ENCODE measurements at places on chromosomes 4 and X.
A peak's percentile ranks its signal among the peaks of the same experiment; 100 is the strongest.

GRCh38 chrX:65528705-65529340, 5.8 kb downstream of the LAS1L start:
- DNase-seq = no peak

- no peak for DNase-seq
Measured at GRCh38 chr4:70449220-70449619, 22.8 kb upstream of the MUC7 start.

- DNase-seq = no peak
Measured at GRCh38 chr4:28973587-28974350, 1746.4 kb upstream of the PCDH7 start.

DNA sequence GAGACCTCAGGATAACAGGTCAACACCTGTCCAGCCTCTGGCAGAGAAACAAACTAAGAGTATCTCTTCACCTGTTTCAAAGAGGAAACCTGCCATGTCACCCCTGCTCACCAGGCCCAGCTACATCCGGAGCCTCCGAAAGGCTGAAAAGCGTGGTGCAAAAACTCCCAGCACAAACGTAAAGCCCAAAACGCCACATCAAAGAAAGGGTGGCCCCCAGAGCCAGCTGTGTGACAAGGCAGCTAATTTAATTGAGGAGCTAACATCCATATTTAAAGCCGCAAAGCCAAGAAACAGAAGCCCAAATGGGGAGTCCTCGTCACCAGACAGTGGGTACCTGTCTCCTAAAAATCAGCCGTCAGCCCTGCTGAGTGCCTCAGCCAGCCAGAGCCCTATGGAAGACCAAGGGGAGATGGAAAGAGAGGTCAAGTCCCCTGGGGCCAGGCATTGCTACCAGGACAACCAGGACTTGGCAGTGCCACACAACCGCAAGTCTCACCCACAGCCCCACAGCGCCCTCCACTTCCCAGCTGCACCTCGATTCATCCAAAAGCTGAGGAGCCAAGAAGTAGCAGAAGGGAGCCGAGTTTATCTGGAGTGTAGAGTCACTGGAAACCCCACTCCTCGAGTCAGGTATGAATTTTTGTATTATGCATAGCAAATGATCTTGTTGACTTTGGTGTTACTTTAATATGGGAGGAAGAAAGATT, 15.1 kb downstream of the PALLD start:
- no peak for DNase-seq

DNA sequence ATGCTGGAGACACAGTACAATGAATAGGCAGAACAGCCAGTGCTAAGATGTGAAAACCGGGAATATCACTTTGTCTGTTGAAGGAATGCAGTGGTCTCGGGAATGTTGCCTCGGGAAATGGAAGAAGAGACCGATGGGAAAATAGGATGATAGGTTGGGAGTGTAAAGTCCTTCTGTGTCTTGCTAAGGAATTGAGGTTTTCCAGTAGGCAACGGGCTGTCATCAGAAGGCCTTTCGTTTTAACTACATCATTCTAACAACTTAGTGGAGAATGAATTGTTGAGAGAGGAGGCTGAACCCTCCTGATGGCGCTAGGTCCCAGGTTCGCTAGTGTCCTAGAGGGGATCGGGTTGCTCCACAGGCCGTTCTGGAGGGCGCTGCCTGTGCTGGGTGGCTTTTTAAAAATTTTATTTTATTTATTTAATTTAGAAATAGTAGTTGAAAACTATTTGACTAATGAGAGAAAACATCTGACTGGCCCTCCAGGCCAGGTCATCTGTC, 730 bp downstream of the VBP1 start:
- DNase-seq = peak; percentile 10

DNA sequence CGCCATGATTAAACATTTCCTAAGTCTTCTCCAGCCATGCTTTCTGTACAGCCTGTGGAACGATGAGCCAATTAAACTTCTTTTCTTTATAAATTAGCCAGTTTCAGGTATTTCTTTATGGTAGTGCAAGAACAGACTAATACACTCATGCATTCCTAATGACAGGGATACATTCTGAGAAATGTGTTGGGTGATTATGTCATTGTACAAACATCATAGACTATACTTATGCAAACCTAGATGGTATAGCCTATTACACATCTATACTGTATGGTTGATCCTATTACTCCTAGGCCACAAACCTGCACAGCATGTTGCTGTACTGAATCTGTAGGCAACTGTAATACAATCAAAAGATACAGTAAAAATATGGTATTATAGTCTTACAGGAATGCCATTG, 83.1 kb downstream of the ATOH1 start:
- no peak for DNase-seq

DNA sequence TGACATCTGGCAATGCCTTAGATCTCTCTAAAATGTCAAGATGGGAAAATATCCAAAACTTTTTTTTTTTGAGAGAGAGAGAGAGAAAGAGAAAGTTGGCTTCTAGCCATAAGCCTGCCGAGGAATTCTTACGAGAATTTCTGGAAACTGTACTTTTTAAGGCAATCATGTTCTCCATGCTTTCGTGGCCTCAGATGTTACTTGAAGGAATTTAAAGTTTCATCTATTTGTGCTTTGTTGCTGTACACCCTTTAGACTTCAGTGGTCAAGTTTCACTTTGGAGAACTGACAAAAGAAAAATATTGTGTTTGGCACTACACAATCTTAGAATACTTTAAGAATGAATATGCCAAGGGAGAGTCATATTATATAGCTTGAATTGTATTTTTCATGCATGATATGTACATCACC, 53.9 kb downstream of the FAT4 start:
- no peak for DNase-seq

GRCh38 chr4:2948895-2949781, 14.1 kb downstream of the NOP14 start:
- no peak for DNase-seq

DNA sequence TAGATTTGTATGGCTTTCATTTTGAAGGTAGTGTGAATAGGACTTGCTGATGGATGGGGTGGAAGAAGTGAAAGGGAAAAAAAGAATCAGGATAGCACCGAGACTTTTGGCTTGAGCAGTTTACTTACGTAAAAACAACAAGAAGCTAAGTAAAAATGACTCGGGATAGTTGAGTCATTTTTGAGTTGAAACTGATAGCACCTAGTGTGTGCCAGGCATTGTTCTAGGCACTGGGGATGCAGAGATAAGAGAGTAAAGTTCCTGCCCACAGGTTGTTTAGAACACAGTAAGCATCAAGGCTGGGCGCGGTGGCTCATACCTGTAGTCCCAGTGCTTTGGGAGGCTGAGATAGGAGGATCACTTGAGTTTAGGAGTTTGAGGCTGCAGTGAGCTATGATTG, 34.7 kb downstream of the ADD1 start:
- DNase-seq = no peak

DNA sequence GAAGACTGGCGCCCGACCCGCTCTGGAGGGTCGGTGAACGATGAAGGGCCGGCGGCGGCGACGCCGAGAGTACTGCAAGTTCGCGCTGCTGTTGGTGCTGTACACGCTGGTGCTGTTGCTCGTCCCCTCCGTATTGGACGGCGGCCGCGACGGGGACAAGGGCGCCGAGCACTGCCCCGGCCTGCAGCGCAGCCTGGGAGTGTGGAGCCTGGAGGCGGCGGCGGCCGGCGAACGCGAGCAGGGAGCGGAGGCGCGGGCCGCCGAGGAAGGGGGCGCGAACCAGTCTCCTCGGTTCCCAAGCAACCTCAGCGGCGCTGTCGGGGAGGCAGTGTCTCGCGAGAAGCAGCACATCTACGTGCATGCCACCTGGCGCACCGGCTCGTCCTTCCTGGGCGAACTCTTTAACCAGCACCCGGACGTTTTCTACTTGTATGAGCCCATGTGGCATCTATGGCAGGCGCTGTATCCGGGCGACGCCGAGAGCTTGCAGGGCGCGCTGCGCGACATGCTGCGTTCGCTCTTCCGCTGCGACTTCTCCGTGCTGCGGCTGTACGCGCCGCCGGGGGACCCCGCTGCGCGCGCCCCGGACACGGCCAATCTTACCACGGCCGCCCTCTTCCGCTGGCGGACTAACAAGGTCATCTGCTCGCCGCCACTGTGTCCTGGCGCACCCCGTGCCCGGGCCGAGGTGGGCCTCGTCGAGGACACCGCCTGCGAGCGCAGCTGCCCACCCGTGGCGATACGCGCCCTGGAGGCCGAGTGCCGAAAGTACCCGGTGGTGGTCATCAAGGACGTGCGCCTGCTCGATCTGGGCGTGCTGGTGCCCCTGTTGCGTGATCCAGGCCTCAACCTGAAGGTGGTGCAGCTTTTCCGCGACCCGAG, 568 bp downstream of the CHST7 start:
- no peak for DNase-seq

DNA sequence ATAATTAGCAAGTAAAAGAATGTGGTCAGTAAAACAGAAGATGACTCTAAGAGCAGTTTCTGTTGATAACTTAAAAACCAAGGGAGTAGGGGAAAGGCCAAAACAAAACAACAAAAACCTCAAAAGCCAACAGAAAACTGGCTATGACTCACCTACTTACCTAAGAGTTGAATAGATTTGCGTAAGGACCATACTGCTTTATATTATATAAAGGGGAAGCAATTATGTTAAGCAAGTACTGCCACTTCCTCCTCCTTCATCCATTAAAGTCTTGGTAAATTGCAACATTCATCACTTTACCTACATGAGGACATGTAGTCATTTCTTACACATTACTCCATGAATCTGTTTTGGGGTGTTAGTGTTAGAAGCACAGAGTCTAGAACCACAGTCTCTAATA, 85.9 kb upstream of the FAM47A start:
- no peak for DNase-seq

DNA sequence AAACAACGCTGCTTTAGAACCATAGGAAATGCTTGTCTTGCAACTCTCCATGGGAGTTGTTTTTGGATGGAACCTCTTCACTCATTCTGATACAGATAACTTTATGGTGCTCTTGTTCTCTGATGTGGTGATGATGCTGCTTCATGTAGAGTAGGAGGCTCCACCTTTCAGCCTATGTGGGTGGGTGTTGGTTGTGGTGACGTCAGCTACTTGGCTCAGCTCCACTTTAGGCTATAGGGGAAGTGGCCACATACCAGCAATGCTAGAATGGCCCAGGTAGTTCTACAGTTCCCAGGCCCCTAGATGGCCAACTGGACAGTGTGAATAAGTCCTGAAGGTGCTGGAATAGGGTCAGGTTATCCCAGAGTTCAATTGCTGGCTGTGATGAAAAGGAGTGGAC, 192.1 kb downstream of the TBX22 start:
- no peak for DNase-seq

- peak; percentile 53 for DNase-seq
Measured at GRCh38 chr4:20445933-20446723, 194.4 kb downstream of the SLIT2 start.

DNA sequence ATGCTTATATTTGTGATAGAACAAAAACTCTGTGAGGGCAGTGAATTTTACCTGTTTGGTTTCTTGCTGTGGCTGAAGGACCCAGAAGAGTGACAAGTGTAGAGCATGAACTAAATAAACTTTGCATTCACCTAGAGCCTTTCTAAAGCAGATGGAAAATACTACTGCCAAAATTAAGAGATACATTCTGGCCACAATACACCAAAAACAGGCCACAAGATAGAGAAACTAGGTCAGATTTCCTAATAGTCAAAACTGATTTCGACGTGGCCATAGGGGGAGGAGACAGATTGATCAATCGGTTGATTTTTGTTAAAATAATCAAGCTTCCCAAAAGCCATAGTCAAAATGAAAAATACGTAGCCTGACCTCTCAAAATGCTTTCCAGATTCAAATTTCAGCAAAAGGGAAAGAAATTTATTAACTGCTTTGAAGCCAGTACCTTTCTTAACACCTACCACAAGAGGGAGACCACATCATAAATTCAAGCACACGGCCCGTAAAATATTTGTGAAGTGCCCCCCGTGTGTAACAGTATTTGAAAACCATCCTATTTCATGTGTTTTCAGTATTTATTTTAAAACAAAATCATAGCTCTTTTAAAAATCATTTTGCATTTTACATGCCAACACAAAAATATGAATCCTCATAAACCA, 132.4 kb downstream of the CORIN start:
- DNase-seq = peak; percentile 22

- DNase-seq = no peak
Measured at GRCh38 chr4:188012426-188012945, 16.9 kb downstream of the ZFP42 start.

- DNase-seq = no peak
Measured at GRCh38 chr4:128768373-128768996, 41.0 kb upstream of the JADE1 start.

DNA sequence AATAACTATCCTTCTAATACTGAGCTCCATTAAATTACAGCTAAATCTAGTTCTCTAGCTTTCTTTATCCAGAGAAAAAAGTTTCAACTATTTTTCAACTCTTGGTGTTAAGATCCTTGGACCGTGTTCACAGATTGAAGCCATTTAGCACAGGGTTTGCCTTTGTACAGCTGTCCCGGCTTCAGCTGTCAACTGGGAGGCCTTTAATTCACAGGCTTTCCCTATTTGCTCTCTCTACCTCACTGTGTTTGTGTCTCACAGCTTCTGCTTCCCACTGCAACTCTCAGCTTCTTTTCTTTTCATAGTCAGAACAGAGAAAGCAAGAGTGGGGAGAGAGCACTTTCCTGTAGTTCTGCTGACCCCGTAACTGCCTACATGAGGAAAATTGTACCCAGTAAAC, 76.9 kb upstream of the SMAD1 start:
- peak; percentile 31 for DNase-seq

DNA sequence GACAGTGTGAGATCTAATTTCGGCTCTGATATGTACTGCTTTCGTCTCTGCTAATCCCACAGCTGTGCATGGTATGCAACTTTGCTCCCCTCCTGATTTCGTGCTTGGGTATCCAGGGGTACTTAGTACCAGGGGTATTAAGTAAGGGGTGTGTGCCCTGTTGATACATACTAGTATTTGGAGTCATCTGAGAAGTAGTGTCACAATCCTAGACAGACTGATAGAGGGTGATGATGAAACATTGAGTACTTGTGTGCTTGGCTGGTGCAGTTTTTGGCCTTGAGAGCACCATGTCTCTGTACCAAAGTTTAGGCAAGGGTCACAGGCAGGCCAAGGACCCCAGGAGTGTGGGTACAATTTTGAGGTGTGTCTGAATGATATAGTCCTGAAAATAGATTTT, 10.9 kb downstream of the GPAT3 start:
- no peak for DNase-seq

DNA sequence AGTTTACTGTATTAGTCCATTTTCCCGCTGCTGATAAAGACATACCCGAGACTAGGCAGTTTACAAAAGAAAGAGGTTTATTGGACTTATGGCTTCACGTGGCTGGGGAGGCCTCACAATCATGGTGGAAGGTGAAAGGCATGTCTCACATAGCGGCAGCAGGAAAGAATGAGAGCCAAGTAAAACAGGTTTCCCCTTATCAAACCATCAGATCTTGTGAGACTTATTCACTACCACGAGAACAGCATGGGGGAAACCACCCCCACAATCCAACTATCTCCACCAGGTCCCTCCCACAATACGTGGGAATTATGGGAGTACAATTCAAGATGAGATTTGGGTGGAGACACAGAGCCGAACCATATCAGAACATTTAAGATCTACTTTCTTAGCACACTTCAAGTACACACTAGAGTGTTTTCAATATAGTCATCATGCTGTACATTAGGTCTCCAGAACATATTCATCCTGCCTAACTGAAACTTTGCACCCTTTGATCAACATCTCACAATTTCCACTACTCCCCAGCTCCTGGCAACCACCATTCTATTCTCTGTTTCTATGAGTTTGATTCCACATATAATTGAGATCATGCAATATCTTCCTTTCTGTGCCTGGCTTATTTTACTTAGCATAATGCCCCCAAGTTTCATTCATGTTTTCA, 341.0 kb downstream of the ARHGAP24 start:
- DNase-seq = no peak

Measured in renal pelvis (tissue), 12 donors.